Activated T-cell treated with anti-CD3 and anti-CD28 coated beads, Interleukin-2, amount 50 U/mL, for 24 hours (primary cell): ENCODE measurements at places on chromosomes 12 and 14.

- no peak for DNase-seq
Observed at GRCh38 chr14:95699412-95699811, 13.2 kb downstream of the TCL1B start.

- DNase-seq, result no peak
Observed at GRCh38 chr12:94879542-94879941, 124.0 kb downstream of the NDUFA12 start.

- no peak for DNase-seq
Observed at GRCh38 chr14:20791187-20791586, 10.1 kb downstream of the RNASE6 start.

DNA sequence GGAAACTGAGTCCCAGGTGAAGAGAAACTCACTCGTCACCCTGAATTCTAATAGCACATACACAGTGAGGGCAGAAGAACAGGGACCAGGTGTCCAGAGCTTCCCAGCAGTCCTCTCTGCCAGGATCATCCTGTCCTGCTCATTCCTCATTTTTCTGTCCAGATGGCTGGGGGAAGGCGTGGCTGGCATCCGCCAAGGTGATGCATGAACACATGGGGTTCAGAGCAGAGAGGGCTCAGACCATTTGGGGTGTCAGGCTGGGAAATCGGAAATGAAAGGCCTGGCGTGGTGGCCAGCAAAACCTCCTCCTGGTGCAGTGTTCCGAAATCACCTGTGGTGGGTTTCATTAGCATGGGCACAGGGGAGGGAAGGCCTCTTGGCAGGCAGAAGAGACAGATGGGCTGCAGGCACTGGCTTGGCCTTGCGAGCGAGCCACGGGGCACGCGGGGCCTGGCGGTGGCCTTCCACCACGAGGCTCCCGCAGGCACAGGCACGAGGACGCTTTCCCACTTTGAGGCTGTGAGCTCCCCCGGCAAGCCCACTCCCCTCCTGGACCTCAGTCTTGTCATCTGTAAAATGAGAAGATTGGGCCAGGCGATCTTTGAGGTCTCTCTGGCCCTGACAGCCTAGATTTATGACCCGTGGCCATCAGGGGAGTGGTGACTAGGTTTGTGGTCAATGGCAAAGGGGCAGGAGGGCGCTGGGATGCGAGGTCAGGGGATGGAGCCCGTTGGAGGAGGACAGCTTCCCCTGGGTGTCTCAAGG, 68.5 kb downstream of the TSPAN9 start:
- DNase-seq, result no peak

DNA sequence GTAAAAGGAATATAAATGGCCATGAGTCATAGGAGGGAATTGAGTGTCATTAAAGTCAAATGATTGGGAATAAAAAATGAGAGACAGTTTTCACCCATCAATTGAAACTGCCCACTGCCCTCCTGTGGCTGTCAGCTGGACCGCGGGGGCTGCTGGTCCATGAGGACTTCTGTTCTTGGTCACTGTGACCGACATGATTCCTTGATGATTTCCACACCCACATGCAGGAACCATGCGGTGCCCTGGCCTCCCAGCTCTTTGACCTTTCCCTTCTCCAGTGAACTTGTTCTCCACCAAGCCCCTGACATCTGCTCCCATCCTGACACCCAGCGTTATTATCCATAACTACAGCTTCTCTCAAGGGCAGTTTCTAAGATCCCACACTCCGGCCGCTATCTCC, 48.4 kb downstream of the C12orf75 start:
- no peak for DNase-seq

GRCh38 chr14:36940476-36940875, 231.9 kb downstream of the SLC25A21 start:
- DNase-seq, result no peak

- DNase-seq, result no peak
Observed at GRCh38 chr12:117507548-117507947, 146.1 kb upstream of the NOS1 start.

- peak; percentile 70 for DNase-seq
Observed at GRCh38 chr12:96985515-96986362, 78.7 kb downstream of the NEDD1 start.

DNA sequence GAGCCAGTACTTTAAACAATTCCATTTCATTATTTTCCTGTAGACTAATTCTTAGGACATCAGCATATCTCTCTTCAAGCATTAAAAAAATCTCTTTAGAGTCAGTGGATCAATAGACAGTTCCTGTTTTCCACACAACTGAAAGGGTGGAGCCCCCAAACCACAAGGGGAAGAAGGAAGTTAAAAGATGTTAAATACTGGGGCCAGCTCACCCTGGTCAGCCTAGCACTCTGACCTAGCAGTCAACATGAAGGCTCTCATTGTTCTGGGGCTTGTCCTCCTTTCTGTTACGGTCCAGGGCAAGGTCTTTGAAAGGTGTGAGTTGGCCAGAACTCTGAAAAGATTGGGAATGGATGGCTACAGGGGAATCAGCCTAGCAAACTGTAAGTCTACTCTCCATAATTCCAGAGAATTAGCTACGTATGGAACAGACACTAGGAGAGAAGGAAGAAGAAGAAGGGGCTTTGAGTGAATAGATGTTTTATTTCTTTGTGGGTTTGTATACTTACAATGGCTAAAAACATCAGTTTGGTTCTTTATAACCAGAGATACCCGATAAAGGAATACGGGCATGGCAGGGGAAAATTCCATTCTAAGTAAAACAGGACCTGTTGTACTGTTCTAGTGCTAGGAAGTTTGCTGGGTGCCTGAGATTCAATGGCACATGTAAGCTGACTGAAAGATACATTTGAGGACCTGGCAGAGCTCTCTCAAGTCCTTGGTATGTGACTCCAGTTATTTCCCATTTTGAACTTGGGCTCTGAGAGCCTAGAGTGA, at the start of gene LYZ:
Gene LYZ (plus strand): TSS at position 220 of the 777 bp plus-strand sequence. CDS start 28 bp downstream, at position 248.
- DNase-seq, result no peak

DNA sequence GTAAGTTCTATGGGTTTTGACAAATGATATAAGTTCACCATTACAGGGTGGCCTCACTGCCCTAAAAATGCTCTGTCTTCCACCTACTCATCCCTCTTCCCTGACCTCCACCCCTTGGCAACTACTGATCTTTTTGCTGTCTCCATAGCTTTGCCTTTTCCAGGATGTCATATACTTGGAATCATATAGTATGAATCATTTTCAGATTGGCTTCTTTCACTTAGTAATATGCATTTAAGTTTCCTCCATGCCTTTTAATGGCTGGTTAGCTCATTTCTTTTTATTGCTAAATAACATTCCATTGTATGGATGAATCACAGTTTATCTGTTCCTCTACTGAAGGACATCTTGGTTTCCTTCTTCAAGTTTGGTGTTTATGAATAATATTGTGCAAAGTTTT, 14.0 kb upstream of the PEX5 start:
- no peak for DNase-seq

DNA sequence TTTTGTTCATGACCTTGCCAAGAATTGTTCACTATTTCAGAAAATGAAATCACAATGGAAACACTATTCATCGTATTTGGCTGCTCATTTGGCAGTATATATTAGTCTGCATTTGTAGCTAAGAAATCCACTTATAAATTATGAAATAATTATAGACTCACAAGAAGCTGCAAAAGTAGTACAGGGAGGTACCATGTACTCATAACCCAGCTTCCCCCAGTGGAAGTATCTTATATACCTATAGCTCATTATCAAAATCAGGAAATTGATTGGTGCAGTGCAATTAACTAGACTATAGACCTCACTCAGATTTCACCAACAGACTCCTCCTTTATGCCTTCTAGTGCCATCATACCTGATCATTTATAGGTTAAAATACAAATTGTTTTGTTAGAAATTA, 178.8 kb upstream of the VASH1 start:
- DNase-seq, result no peak

- DNase-seq, result no peak
Observed at GRCh38 chr12:6158749-6159148, 34.3 kb upstream of the VWF start.

- peak; percentile 20 for DNase-seq
Observed at GRCh38 chr14:99036611-99037293, 235.2 kb downstream of the BCL11B start.

GRCh38 chr14:80560800-80561657, 349.7 kb upstream of the DIO2 start:
- DNase-seq, result no peak

DNA sequence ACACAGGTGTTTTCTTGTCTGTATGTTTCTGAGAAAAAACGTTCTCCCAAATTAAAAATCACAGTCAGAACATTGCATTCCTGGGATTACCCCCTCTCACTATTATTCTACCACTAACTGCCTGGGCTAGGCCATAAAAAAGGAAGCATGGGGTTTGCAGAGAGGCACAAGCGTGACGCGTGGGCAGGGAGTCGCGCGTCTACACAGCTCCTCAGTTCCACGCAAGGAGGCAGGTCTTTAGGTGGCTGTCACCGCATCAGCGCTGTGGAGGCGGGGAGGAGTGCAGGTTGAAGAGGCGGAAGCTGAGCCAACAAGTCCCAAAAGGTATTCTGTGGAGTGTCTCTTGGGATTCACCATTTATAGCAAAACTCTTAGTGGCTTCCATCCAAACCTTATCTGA, 109.9 kb downstream of the RIMBP2 start:
- no peak for DNase-seq

- no peak for DNase-seq
Observed at GRCh38 chr12:106633451-106633823, 50.6 kb downstream of the RFX4 start.

GRCh38 chr14:51653079-51653774, 1.5 kb downstream of the FRMD6 start:
- DNase-seq, result no peak

GRCh38 chr14:44901696-44902095, 60.1 kb downstream of the KLHL28 start:
- DNase-seq, result no peak

DNA sequence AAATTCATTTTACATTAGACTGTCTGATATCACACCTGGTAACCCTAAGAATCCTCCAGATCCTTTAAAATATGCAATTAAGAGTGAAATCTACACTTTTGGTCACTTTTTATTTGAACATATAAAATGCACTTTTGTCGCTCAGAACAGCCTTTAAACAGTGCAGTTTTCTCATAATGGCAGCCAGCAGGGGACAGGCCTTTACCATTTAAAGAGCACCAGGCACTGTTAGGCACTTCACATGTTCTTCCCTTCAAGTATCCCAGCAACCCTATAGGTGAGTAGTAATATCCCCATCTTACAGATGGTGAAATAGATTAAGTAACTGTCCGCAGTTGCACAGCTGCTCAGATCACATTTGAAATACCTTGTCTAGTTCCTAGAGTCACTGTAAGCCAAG, 11.3 kb upstream of the SAMD4A start:
- DNase-seq, result no peak

GRCh38 chr14:63730659-63731058, 2.8 kb upstream of the SGPP1 start:
- no peak for DNase-seq

DNA sequence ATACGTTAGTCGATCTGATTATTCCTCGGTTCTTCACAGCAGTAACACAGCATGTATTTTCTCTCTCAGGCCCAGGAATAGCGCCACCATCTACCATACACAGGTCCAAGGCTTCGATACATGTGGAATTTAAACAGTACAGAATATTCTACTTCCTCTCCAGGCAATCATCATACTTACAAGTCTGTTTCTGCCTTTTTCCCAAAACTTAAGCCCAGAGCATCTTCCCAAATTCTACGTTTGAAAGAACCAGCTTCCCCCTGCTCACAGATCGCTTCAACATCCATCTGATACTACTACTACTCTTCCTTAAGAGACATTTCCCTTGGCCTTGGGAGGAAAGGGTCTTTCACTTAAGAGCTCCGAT, 626 bp downstream of the TXNDC16 start:
- no peak for DNase-seq

GRCh38 chr14:95246870-95247269, 72.8 kb downstream of the CLMN start:
- DNase-seq, result no peak

GRCh38 chr12:66550626-66551025, 128.2 kb downstream of the GRIP1 start:
- no peak for DNase-seq

DNA sequence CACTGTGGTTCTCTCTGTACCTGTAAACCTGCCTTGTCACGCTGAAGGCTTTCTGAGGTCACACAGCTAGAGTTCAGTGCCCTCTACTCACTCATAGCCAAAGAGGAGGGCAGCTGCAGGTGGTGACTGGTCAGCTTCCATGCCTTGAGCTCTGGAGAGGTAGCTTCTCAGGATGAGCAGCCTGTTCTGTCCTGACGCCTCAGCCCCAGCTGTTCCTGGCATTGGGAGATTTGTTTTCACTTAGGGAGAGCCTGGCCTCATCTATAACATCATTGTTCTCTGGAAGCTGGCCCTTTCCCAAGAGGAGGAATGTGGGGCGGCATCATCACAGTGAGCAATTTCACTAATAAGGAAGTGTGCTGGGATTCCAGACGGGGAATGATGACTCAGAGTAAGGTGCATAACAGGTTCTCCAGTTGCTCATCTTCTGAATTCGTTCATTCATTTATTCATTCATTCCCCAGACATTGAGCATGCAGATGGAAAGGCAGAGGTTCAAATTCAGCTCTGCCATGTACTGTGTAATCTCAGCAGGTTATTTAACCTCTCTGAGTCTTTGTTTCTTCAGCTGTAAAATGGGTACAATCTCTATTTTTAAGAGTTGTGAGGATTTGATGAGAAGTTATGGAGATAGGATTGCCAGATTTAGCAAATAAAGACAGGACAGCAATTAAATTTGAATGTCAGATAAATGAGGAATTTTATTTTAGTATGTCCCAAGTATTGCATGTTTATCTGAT, 255.8 kb upstream of the CRY1 start:
- DNase-seq, result no peak

GRCh38 chr12:121575952-121576625, 4.7 kb downstream of the KDM2B start:
- DNase-seq, result no peak

- no peak for DNase-seq
Observed at GRCh38 chr12:63915105-63915800, 70.8 kb downstream of the SRGAP1 start.

GRCh38 chr12:31017535-31017934, 56.1 kb upstream of the DDX11 start:
- no peak for DNase-seq

DNA sequence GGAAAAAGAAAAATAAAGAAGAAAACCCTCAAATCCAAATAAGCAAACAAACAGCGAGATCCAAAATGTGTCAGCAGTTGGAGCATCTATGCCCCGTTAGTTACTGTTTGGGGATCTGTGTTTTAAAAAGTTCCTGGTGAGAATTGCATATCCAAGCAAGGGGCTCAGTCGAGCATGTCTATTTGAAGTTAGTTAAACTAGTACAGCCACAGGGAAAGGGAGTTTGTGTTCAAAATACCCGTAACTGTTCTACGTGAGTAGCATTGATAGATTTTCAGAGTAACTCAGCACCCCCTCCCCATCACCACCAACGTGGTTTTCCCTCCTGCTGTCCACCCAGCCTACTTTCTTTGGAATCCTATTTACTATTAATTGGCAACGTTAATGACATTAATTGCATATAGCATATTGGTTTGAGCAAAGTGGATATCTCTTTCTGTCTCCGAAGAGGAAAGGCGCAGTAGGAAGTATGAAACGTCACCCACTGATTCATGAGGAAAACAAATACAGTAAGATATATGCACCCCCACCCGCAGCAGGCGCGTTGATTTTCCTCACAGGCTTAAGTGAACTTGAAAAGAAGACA, 1.5 kb downstream of the NPAS3 start:
- no peak for DNase-seq
